ENCODE measurements at places on chromosomes 13 and 19. TPM values are rescaled to one million over a fixed set of nuclear protein-coding genes. Genes with fewer than 3 reads are reported as not detected.

- no peak overlapping the region for H3K4me3 ChIP-seq
- H3K27me3 ChIP-seq, result no peaks in the 10 kb centered on the region
- no peak overlapping the region for H3K27ac ChIP-seq
- no peak for DNase-seq
- no peaks in the 10 kb centered on the region for H3K4me1 ChIP-seq
- no peaks in the 10 kb centered on the region for H3K36me3 ChIP-seq
These were observed 24.3 kb downstream of the ARL11 start for GRCh38 chr13:49652355-49653305.

DNA sequence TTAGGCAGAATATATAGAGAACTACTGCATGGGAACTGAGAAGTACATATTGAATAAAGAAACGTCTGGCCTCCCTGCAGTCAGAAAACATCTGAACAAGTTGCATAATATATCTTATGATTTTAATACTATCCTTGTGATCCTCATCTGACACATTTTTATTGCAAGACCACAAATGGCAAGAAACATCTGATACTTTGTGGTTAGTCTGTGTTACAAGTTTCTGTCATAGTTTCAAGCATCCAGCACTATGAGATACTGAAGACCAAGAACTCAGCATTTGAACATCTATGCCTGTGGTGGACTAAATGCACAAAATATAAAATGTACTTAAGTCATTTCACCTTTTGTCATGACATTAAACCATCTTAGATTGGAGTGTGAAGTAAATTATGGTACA lies 1175.8 kb upstream of the MIR17HG start:
- H3K4me1 ChIP-seq, result no peaks in the 10 kb centered on the region
- H3K27ac ChIP-seq, result no peak overlapping the region
- H3K4me3 ChIP-seq, result no peak overlapping the region

GRCh38 chr19:5150902-5151741 lies 182.2 kb downstream of the KDM4B start:
- DNase-seq, result no peak
- no peaks in the 10 kb centered on the region for H3K27me3 ChIP-seq
- peaks cover 19% of the 10 kb centered on the region for H3K36me3 ChIP-seq
- H3K4me1 ChIP-seq, result no peaks in the 10 kb centered on the region
- H3K27ac ChIP-seq, result no peak overlapping the region

DNA sequence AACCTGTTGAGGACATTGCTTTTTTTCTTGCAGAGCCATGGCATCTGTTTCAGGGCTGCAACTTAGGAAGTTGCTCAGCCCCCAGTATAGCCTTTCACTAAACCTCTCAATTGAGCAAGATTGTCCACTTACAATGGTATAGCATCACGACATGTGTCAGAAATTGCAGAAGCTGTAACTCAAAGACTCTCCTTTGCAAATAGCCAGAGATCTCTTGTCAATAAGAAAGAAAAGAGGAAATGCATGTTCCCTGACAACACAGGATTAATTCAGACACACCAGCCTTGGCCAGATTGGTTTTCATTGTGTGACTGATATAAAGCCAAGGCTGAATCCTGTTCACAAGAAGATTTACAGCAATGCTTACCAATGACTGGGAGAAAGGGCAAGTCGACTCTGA lies 38.7 kb upstream of the CYSLTR2 start:
- no peaks in the 10 kb centered on the region for H3K27me3 ChIP-seq
- no peak overlapping the region for H3K27ac ChIP-seq
- DNase-seq, result no peak
- no peaks in the 10 kb centered on the region for H3K4me1 ChIP-seq

DNA sequence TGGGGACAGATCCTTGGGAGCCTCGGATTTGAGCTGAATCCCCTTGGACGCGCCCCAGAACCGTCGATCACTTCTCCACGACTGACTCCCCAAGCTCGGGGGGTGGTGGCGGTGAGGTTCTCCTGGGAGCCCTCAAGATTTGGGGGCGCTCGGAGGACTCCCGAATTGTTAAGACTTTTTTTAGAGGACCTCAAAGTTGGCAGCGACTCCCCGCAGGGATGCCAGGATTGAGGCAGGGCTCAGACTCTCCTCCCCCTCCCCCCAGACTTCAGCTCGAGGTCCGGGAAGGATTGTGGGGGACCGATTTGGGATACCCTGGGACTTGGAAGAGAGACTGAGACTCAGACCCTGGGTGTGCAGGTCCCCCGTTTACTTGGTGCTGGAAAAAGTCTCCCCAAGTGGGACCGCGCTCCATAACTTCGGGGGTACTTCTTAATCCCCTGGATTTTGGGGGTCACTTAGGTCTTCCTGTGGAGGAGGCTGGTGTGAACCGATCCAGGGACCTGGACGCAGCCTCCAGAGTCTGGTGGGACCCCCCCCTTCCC lies 665 bp downstream of the VASP start:
- H3K4me3 ChIP-seq, result peak overlapping the region; percentile 89
- peaks cover 53% of the 10 kb centered on the region for H3K4me1 ChIP-seq
- no peak for DNase-seq
- peaks cover 4% of the 10 kb centered on the region for H3K36me3 ChIP-seq
- no peaks in the 10 kb centered on the region for H3K27me3 ChIP-seq

DNA sequence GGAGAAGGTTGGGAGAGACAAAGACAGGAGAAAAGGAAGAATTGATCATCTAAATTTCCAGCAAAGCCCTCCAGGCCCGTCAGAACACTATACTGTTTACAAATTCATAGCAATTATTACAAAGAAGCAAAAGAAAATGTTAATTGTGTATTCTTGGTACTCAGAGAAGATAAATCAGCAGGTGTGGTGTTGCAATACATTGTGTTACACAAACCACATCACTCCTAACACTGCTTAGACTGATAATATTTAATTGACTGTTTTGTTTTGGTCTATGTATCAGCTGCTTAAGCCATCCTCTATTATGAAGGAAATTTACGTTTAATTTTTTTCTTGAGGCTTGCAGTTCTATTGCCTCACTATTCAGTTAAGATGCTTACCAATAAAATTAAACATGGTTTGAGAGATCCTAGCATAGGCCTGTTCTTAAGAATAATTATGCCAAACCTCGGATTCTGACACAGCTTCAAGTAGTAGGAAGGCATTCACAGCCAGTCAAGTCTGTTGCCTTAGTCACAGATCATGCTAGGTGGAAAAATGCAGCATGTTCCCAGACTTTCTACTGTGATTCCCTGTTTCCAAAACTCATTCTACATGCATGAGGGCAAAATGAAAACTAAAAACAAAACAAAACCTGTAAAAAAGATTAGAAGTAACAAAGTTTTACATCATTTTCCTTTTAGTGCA lies 129.2 kb downstream of the TBC1D4 start:
- no peak overlapping the region for H3K4me3 ChIP-seq
- H3K27me3 ChIP-seq, result no peaks in the 10 kb centered on the region
- H3K36me3 ChIP-seq, result no peaks in the 10 kb centered on the region
- no peak for DNase-seq
- no peaks in the 10 kb centered on the region for H3K4me1 ChIP-seq

Gene ANGPTL8
- not detected for total RNA-seq

Gene ATP8B3
- 2.5 TPM for total RNA-seq
